ENCODE measurements at places on chromosomes 5 and 9.

DNA sequence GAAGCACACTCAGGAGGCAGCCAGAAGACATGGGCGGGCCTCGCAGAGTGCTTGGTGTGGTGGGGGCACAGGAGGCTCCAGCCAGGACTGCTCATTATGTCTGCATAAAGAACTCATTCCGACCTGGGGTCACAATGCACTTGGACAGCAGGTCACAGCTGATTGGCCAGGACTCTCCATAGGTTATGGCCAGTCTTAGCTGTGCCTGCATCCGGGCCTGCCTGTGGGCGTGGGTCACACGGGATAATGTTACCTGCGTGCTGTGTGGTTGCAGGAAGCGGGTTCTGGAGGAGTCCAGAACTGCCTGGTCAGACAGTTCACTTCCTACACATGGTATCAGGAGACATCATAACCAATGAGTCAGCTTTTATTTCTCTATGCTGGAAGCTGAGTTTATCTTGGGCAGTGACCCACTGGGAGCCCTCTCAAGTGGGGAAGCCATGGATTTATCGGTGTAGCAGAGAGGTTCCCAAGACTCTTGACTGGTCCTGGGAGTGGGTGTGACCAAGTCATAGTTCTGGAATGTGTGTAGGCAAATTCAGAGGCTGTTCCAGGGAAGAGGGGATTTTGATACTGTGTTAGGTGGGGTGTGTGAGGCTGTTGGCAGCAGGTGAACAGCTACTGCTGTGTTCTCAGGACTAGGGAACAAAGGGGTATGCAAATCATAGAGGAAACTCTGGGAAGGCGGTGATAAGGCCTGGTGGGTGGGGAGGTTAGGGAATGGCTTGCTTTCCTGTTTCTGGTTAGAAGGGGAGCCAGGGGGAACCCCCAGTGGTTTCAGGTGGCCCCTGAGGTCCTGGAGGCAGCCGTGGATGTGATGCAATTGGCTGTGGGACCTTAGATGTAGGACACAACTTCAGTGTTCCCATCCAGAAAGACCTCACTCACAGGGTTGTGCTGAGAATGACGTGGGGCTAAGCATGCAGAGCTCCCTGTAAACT is 51.3 kb downstream of the ARHGEF37 start:
- DNase-seq: no peak

DNA sequence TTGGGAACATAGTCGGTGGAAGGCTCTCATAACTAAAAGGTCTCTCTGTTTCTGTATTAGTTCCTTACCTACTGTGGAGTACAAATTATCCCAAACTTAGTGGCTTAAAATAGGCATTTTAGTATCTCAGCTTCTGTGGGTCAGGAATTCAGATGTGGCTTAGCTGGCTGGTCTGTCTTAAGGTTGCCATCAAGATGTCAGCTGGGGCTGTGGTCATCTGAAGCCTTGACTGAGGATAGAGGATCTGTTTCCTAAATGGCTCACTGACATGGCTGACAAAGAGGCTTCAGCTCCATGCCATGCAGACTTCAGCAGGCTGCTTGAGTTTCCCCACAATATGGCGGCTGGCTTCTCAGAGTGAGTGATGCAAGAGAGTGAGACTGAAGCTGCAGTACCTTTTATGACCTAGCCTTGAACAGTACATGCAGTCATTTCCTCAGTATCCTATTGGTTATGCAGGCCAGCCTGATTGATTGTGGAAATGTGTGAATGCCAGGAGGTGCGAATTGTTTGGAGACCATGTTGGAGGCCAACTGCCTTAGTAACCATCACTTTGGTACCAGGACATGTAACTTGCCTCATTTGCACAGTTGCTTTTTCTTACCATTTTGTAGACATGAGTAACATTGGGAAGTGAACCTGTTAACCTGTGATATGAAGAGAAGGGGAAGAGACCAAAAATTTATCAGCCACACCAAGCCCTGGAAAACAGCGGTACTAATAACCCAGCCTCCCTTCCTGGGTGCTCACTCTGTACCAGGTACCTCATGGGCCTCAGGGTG is 152.8 kb upstream of the IER5L start:
- DNase-seq: no peak

GRCh38 chr9:72305102-72305546 is 59.9 kb downstream of the ZFAND5 start:
- peak; percentile 1 for DNase-seq

DNA sequence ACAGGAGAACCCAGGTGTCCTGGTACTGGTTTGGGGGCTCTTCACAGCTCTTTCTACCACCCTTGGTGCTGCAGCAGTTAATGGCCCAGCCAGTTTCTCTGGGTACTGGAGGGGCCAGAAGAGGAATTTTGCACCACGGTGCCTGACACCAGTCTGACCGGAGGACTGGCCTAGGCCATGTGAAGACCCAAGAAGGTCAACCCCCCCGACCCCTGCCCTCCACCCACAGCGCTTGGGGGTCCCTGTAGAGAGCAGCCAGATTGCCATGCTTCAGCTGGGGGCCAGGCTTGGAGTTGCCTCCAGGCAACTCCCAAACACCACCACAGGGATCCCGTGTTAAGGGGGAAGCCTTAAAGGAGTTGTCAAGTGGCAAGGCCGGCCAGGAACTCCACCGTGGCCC is 6.2 kb downstream of the ARSI start:
- DNase-seq: no peak

GRCh38 chr9:211557-211956 is 3.1 kb upstream of the DOCK8 start:
- no peak for DNase-seq

GRCh38 chr5:61123145-61123544 is 39.1 kb downstream of the SMIM15 start:
- no peak for DNase-seq

DNA sequence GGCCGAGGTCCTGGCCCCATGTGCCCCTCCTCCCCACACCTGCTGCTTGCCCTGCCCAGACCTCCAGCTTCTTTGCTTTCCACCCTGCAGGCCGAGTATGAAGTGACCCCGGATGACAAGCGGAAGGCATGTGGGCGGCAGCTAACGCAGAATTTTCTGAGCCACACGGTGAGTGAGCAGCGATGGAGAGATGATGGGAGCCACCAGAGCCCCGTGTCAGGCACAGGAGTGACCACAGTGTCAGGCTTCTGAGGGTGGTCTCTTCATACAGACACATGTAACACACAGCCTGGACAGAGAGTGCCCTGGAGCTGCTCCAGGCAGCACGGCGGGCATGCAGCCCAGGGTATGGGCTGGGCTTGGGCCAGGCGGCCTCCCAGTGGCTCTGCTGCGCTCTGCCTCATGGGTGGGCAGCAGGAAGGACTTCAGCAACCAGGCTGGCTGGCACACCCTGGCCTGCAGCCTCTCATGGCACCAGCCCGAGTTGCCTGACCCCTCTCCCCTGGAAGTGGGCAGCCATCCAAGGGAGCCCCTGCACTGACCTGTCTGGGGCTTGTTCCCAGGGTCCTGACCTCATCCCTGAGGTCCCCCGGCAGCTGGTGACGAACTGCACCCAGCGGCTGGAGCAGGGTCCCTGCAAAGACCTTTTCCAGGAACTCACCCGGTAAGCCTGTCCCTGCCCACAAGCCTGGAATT is 5.8 kb downstream of the GRK6 start:
- DNase-seq: no peak

GRCh38 chr5:174402222-174402812 is 322.1 kb upstream of the MSX2 start:
- DNase-seq: no peak

DNA sequence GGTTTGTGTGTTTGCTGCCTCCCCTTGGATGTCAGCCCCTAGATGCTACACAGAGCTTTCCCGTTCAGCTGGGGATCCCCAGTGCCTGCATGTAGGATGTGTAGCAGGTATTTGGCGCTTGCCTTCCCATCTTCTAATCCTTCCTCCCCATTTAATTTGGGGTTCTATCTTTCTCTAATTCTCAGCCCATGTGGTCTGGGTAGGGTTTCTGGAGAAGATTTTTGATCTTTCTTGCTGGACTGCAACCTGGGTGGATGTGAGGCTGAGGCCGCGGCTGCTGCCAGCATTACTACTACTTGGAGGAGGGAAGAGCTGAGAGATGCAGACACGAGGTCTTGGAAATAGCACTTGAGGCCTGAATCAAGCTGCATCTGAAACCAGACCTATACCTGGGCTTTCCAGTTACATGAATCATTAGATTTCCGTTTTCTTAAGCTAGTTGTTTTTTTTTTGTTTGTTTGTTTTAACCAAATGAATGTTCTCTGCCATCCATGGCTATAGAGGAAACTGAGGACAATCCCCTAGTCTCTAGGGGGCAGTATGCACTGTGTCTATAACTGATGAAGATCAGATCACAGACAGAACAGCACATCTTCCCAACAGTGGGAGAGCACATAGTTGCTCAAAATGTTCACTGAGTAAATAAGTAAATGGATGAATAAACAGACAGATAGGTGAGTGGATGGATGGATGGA is 178.6 kb downstream of the FGF18 start:
- DNase-seq: no peak

- DNase-seq: no peak
Measured at GRCh38 chr5:178606269-178606668, 16.1 kb upstream of the COL23A1 start.

GRCh38 chr5:131303537-131303936 is 39.7 kb downstream of the CDC42SE2 start:
- no peak for DNase-seq

DNA sequence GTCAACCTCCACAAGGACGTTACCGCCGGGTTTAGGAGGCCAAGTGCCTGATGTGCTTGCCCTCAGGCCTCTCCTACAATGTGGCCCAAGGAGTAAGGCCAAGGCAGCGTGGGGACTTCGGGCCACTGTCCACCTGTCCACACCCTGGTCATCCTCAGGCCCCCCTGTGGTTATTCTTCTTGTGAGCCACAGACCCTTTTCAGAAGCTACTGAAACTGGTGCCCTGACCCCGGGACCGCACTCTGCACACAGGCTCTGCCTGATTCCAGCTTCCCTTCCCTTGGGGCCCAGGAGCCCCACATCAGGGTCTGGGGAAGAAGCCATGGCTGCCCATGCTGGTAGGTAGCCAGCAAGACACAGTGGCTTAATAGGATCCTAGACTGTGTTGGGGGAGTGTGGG is 128.8 kb downstream of the OLFM1 start:
- DNase-seq: no peak

GRCh38 chr5:167271511-167271910 is 1019.9 kb upstream of the WWC1 start:
- no peak for DNase-seq

DNA sequence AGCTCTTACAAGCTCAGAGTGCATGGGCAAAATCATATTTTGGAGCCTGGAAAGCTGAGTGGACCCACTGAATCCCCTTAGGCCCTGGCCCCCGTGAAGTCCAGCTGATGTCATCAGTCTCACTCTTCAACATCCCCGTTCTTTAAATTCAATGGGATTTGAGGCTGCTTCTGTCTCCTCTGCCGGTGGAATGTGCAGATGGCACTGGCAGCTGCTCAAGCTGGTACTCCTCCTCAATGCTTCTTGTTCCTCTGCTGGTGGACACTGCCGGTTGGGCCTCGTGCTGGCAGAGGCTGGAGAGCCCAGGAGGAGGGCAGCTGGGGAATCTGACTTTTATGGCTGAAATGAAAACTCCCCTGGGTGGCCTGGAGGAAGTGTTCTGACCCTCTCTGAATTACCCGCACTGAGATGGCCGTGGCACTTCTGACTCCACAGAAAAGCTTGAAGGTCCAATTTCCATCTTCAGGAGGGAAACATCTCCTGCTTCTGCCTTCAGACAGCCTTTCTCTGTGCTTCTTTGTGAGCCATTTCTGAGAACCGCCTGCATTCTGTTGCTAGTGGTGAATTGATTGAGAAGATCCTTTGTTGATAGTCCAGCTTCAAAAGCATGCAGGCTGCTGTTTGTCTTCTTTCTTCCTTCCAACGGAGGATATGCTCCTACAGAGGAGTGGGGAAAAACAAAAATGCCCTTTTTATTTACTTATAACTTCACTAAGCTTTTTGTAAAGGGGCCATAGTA is 298.9 kb downstream of the TMEM38B start:
- no peak for DNase-seq

DNA sequence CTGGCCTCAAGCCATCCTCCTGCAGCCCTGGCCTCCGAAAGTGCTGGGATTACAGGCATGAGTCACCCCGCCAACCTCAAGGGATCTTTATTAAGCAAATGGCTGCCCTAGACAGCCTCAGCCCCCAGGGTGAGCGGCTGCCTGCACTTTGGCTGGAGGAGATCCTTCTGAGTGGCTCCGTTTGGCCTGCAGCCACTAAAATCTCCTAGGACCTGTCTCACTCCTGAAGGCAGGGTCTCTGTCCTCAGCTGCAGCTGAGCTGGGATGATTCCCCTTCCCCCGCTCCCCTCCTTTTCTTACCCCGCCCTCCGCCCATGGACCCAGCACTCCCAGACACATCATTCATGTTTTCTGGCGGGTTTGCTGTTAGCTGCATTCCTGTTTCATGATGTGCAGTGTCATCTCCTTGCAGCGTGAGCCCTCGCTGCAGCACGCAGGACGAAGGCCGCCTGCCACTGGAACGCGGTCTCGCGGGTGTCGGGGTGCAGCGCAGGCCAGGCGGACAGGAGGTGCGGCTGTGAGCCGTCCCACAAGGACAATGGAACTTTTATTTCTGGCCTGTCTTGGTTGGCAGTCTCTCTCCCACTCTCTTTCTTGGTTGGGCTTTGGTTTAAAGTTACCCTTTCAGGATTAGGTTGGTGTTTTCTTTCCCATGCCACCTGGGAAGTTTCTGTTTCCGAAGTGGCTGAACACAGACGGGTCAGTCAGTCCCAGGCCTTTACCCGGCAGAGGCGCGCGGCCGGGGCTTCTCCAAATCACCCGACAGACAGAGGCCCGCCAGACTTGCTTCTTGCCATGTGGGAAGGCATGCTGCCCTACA is 137.1 kb downstream of the FOXD1 start:
- DNase-seq: no peak

GRCh38 chr5:111043712-111044506 is 27.6 kb upstream of the TSLP start:
- DNase-seq: no peak

- peak; percentile 55 for DNase-seq
Measured at GRCh38 chr9:36008774-36009300, 27.9 kb upstream of the RECK start.

GRCh38 chr5:174514983-174515394 is 209.4 kb upstream of the MSX2 start:
- no peak for DNase-seq

DNA sequence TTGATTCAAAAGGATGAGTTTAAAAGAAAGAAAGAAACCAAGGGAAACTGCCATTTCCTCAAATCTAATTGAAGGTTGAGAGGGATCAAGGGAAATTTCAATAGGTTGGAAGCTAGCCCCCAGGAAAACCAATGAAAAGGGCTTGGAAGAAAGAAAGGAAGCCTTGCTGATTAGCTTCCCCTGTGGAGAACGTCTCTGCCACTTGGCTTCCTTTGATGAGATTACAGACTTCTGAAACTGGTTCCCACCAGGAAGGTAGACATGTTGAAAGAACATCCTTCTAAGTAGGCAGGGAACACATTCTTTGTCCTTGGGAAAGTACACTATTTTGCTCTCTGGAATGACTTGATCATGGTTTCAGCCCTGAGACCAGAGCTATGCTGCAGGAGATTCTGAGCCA is 65.5 kb upstream of the DMRTA1 start:
- no peak for DNase-seq
